ENCODE measurements at places on chromosomes 5 and 9.

DNA sequence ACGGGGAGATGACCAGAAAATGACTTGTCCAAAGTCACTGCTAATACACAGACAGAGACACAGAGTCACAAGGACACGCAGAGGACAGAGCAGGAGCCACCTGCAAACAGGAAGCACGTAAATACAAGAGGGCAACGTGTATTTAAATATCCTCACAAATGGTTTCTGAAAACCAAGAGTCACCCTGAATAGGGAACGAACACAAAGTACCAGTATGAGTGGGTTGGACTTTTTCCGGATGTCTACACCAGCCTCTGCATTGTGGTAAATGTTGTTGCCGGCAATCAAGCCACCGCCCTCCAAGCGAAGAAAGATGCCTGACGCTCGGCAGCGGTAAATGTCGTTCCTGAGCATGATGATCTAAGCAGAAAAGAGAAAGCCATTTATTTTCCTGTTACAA, 44.5 kb downstream of the FBXO10 start:
- DNase-seq, result no peak

GRCh38 chr5:12845549-12846159, 941.4 kb upstream of the CTNND2 start:
- DNase-seq, result no peak

- DNase-seq, result no peak
Observed at GRCh38 chr9:91799113-91799744, 150.8 kb downstream of the ROR2 start.

GRCh38 chr5:31383734-31384133, 148.2 kb downstream of the DROSHA start:
- no peak for DNase-seq

DNA sequence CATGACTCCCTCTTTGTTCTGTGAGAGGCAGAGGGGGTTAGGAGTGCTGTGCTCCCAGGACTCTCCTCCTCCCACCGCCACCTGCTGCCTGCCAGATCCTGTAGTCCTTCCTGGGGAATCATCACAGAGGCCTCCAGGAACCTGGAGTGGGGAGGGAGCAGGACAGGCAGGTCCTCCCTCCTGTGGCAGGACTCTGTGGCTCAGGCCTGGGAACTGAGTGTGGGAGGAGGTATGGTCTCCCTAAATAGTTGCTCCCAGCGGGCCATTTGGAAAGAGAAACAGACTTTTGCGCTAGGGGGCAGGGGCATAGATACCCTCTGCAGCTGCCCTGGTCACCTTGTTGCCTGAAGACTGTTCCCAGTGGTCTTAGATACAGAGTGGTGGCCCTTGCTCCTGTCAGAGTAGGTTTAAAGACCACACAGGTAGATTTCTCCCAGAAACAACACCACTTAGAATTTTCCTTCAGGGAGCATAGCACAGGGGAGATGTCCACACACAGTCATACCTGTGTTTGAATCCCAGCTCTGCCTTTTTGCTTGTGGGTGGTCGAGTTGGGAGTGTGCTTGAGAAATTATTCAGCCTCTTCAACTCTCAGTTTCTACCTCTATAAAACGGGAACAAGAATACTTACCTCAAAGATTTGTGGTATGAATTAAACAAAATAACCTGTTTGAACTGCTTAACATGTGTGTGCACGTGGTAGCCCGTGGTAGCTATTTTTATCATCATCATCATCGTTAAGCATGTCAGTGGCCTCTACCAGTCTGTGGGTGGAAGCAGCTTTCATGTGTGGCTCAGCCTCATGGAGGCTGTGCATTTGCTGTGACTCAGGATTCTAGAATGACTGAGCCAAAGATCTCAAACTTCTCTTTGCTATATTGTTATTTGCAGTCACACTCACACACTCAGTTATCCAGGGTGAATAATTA, 55.8 kb downstream of the SLC22A5 start:
- peak; percentile 71 for DNase-seq

DNA sequence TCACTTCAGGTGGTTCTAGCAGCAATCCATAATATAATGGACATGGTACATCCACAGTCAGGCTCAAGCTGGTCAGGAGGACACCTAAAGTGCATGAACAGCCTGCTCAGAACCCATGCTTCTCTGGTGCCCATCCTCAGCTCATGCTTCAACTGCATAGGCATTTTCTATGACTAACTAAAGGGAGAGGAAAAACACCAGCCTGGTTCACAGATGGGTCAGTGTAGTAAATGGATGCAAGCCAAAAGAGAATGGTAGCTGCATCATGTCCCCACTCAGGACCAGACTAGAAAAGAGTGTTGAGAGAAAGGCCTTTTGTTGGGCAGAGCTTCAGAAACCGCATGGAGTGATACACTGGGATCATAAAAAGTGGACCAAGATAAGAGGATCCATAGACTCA, 556.6 kb downstream of the TLE1 start:
- no peak for DNase-seq

DNA sequence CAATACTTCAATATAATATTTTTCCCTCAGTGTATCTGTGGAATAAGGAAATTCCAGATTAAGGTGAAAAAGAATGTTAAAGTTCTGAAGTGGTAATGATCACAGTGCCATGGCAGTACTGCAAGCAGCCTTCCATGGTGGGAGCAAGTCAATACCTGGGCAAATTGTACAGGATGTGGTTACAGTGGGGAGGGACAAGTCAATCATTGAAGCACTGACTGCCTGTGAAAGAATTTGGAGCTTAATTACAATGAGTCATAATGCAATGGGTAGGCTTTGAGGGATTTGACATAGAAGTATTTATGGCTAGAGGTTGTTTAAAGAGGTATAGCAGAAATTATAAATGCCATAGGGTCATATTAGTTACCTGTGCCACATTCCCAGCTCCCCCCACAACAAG, 786.5 kb upstream of the ACO1 start:
- peak; percentile 1 for DNase-seq

- DNase-seq, result no peak
Observed at GRCh38 chr9:134548185-134548584, 93.4 kb upstream of the COL5A1 start.

DNA sequence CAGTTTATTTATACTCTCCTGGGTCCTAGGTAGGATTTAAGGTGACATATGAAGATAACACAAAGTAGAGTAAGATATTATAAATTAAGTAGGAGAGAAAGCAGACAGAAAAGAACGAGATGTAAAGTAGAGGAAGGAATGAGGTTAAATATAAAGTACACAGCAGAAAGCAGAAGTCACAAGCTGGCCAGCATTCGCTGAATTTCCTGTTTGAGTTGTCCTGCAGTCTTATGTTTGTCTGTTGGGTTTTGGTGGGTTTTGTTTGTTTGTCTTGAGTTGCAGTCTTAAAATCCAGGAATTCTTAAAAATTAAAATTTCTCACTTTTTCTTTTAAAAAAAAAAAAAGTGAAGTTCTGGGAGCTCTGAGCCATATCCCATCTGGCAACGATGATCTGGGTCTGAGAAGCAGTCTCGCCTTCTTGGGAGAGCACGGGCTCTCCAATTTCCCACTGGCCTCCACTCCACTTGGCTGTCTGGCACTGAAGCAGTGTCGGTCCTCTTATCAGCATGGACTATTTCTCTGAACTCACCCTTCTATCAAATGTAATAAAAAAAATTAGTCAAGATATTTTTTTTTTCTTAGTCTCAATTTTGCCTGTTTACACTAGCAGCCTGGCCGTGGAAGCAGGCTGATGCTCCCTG, 2.0 kb downstream of the S100Z start:
- DNase-seq, result peak; percentile 38

- DNase-seq, result no peak
Observed at GRCh38 chr9:13034694-13035002, 244.8 kb downstream of the MPDZ start.

- DNase-seq, result no peak
Observed at GRCh38 chr9:122053064-122053463, 40.0 kb downstream of the TTLL11 start.

DNA sequence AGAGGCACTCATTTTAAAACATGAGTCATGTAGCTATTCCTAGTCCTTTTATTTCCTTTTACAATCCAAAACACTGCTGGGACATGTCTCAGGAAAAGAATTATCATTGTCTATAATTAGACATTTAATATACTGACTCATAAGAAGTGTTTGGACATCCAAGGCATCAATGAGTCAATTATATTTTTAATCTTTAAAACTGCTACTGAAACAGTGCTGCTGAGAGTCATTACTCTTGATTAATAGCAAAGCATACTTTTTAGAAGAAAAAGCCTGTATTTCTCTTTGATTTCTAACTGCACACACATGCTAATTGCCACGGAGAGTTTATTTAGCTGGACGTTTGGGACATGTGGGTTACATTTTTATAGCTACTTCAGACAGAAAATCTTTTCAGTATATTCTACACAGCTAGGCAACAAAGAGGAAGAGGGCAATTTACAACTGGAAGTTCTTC, 1249.0 kb upstream of the CDH18 start:
- DNase-seq, result no peak

DNA sequence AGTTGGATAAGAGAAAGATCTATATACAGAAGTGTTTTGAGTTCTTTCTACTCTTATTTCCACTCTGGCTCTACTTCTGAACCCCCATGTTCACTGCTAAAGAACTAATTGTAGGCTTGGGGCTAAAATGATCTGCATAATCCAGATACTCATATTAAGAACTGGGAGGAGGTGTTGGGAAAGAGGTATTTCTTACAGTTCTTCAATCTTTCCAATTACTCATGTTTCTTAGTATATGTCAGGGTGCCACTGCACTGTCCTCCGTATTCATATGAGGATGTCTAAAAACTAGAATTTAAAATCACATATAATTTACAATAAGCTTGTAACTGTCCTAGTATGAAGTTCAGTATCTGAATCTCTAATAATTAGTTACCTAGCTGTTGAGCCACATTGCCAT, 12.7 kb downstream of the NIPBL start:
- DNase-seq, result no peak

GRCh38 chr9:4640027-4640426, 22.1 kb upstream of the PLPP6 start:
- no peak for DNase-seq

DNA sequence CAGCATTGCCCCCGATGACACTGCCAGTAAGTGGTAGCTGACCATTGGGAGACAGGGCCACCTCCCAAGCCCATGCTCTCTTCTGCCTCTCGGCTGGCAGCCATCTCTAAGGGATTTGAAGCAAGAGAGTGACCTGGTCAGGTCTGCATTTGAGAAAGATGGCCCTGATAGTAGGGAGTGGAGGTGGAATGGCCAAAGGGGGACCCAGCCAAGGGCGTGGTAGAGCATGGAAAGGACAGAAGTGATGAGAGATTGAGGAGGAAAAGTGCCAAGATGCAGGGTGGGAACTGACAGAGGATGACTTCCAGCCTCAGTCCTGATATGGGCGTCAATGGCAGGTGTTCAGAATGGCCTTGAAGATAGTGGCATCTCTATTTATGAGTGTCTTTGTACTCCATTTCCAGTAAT, 9.0 kb downstream of the ABL1 start:
- DNase-seq, result no peak

DNA sequence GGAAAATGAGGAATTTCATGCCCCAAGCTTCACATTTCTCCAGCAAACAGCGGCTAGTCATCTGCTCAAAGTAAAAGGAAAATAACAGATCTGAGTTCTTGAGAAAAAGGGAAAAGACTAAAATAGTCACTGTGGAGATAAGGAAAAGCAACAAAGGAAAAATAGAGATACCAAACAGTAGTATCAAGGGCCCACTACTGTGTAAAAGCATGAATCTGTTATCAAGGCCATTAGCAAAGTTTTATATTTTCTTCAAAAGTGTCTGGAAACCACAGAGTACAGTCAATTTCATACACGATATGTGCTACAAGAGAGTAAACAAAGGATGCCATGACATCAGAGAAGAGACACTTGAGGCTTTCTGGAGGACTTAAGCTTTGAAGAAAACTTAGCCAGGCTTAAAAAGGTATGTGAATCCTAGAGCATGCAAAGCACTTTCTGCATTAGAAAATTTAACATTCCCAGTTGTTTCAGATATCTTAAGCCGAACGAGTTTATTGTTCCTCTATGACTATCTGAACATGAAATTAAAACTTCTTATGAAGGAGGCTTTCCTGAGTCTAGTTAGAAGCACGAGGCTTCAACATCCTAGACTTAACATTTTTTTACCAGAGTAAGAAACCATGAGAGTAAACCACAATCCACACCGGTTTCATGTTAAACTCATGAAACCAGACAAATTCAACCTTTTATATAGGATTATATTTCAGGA, 1.2 kb downstream of the TTC33 start:
- no peak for DNase-seq

DNA sequence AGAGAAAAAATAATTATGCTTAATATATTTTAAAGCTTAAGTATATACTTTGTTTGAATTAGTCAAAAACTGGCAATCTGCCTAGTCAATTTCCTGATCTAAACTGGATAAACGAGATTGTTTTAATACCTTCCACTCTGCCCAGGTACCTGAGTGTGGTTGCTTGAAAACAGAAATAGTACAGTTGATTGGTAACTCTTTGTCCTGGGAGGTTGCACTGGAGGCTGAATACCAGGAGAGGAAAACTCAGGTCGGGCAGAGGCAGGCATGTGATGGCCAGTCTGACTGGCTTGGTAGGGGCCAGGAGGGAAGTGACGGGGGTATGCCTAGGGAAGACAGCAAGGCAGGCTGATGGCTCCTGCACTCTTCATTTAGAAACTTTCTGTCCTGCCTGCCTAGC, 80.2 kb downstream of the PIK3R1 start:
- no peak for DNase-seq

- DNase-seq, result no peak
Observed at GRCh38 chr5:113271015-113271414, 163.8 kb downstream of the TSSK1B start.

DNA sequence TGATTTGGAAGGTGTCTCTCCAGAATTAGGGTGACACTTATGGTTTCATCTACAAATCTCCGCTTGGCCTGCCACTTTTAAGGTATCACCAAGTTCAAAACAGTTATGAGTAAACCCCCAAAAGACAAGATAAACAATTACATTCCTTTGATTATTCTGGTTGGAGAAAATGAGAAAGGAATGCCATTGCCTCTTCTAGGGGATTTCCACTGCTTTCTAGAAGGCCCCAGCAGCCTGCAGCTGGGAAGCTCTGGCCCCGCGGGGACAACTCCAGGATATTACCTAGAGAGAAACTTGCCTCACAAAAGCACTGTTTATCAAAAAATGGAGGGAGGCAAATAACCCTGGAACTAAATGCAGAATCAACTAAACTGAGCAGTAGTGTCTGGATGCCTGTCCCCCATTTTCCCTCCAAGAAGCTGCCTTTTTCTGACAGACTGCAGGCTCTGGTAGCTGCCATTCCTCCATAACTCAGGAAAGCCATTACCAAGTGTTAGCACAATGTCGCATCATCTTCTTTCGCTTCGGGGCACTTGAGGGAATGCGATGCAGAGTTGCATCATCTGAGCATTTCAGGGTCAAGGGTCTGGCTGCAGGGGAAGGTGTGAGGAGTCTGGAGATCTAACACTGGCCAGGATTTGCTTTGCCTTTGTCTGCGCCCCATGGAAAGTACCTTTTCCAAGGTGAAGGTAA, 71.5 kb upstream of the PLPP6 start:
- no peak for DNase-seq

- no peak for DNase-seq
Observed at GRCh38 chr9:19137282-19137681, 10.0 kb upstream of the PLIN2 start.

GRCh38 chr5:106171132-106171531, 1499.6 kb downstream of the EFNA5 start:
- no peak for DNase-seq

- no peak for DNase-seq
Observed at GRCh38 chr5:17429353-17429752, 68.7 kb upstream of the TAF11L2 start.

GRCh38 chr5:156529892-156530291, 202.9 kb downstream of the SGCD start:
- peak; percentile 87 for DNase-seq

Measured in MV-4-11 (cell line).